HEK293T (cell line): ENCODE measurements at places on chromosomes 13 and 19.

- DNase-seq, result no peak
These were observed 13.8 kb upstream of the NPAS1 start for GRCh38 chr19:47005873-47006272.

DNA sequence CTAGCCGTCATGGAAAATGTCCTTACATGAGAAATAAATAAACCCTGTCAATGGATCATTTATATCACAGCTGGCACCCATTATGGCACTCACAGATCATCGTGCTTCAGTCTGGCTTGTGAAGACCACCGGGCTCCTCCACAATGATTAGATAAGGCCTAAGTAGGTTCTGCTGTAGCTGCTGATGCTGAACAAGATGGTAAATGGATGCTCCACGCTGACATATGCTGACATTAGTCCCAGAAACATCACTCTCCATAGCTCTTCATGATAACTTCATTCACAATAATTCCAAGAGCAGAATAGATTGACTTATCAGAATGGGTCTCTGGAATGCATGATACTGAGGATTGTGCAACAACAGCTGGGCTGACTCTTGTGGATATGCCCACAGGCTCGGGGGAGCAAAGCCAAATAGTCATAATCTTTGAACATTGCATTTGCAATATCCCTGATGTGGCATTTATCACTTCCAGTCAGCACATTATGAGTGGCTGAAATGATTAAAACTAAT, 63.8 kb upstream of the RXFP2 start:
- no peak for DNase-seq

DNA sequence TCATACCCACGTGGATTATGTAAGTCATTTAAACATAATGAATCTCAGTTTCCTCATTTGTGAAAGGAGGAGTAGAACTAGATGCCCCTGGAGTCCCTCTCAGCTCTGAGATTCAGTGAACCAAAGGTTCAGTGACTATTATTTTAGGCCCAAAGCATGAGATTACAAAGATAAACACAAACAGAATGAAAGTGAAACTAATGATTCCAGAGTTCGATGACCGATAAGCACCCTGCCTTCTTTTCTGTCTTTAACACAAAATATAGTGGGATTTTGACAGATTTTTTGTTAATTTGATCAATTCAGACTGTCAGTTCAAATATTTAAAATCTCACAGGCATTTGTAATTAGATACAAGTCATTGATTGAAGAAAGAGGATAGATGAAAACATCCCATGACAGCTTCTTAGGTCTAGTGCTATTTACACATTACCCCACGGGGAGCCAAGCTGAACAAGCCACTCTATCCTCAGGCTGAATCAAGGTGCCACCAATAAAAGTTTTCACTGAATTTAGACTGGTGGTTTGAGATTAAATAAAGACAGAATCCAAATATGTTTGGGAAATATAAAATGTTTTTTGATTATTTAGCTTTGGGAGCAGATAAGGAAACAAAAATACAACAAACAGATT, 64.6 kb upstream of the RAP2A start:
- no peak for DNase-seq

DNA sequence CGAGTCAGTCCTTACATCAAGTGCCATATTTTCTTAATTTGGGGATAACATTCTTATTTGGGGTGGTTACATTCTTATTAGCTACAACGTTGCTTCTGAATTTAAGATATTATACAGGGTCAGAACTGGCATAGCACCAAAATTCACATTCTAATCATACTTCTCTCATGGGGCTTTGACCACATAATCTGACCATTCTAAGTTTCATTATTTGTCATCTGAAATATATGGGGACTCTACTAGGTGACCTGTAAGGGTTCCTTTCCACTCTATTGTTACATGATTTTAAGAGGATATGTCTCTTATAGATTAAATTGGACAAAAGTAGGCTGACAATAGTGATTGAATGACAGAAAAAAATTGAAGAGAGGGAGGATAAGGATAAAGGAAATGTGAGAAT, 536.5 kb downstream of the KCTD12 start:
- no peak for DNase-seq

GRCh38 chr19:1291761-1292418, 6.2 kb downstream of the EFNA2 start:
- no peak for DNase-seq

DNA sequence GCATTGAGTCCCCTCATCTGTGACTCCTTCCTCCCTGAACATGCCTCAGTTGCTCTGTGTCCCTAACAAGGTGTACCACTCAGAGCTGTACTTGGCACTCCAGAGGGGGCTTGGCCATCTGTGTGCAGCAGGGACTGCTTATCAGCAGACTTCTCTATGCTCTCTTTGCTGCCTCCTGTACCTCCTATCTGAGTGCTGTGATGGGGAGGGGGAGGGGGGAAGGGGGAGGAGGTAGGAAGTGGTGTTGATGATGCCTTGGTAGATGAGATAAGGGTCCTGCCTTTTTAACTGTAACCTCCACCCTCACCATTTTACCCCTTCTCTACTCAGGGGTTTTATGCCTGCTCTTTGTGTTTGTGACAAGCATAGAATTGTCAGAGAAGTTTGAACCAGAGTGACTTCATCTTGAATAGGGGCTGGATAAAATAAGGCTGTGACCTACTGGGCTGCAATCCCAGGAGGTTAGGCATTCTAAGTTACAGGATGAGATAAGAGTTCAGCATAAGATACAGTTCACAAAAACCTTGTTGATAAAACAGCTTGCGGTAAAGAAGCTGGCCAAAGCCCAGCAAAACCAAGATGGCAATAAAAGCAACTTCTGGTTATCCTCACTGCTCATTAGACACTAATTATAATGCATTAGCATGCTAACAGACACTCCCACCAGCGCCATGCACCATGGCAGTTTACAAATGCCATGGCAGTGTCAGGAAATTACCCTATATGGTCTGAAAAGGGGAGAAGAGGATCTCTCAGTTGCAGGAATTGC, 13.2 kb downstream of the PCDH8 start:
- no peak for DNase-seq

DNA sequence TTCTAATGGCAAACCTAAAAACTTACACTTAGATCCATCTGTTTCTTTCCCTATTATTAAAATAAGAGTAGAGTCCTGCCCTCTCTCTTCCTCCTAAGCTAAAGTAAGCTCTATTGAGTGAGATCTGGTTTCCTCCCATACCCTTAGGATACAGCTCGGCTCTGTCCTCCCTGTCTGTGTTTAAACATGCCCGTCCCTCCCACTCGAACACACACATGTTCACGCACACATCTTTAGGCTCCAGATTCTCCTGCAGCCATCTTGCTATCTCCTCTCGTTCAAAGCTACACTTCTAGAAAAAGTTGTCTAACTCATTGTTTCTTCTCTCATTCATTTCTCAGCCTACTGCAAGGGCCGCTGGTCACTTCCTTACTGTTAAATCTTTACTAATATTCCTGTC, 15.1 kb upstream of the CEBPG start:
- no peak for DNase-seq

GRCh38 chr19:970695-971094, 13.4 kb upstream of the WDR18 start:
- DNase-seq, result peak; percentile 39

DNA sequence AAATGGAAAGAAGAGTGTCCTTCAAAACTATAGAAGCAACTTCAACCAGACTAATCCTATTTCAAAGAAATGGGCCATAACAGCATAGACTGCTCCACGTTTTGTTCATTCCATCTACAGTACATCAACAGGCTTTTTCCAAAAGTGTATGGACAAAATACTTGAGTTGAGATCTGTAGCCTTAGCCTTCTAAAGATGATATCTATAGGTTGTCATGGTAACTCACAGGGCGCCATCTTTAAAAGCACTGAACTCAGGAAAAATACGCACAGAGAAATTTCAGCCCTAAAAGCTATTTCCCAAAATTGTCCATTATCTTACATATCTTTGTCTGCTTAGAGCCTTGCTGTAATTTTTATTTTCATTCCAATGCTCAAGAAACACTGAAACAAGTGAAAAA, 439.4 kb upstream of the NBEA start:
- DNase-seq, result no peak
